ENCODE measurements at places on chromosomes 5 and 9.

DNA sequence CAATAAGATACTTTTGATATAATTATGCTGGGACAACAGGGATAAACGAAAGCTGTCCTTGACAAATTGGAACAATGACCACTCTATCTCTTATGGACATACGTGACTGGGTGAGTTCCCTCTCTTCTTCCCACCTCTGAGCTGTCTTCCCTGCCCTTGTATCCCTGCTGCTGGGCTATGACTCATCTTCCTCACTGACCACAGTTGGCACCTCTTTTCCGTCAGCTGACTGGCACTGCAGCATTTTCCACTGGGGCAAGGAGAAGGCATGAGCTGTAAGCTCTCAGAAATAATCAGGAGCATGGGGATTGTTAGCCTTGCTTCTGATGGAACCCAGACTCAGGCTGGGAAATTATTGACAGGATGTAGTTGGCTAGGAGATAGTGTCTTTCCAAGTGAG, 48.7 kb downstream of the PCSK1 start:
- no peak for DNase-seq

- DNase-seq = no peak
These were observed 799.2 kb downstream of the TLE1 start for GRCh38 chr9:80890124-80890523.

DNA sequence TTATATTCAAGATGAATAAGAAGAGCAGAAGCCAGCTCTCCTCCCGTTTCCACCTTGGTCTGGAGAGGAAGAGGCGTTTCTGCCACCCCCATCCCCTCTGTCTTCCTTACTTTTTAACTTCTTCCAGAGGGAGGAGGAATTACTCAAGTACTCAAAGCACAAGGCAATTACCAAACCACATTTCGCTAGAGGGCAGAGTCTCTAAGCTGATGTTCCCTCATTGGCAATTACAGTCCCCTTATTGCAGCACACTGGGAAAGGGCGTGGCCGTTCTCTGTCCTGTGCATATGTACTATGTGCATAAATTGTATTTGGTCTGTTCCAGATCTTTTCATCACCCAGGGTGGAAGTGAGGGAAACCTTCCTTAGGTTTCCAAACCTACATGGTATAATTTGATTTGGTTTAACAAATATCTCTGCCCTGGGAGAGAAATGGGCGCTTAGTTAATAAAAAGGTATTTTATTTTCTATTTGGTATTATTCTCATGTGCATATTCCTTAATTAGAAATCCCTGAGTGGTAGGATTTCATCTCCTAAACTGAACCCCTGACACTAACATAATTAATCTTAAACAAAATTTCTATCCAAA, 29.8 kb upstream of the ALDOB start:
- no peak for DNase-seq

- DNase-seq = no peak
These were observed 5.9 kb downstream of the ITGA2 start for GRCh38 chr5:52995095-52995494.

GRCh38 chr9:72353455-72354116, 11.4 kb downstream of the ZFAND5 start:
- DNase-seq = no peak

Data from stimulated activated CD4-positive, alpha-beta T cell treated with anti-CD3 and anti-CD28 coated beads, Interleukin-4, amount 100 ng/mL, for 48 hours (primary cell).